ENCODE measurements at places on chromosomes 3 and 15.

DNA sequence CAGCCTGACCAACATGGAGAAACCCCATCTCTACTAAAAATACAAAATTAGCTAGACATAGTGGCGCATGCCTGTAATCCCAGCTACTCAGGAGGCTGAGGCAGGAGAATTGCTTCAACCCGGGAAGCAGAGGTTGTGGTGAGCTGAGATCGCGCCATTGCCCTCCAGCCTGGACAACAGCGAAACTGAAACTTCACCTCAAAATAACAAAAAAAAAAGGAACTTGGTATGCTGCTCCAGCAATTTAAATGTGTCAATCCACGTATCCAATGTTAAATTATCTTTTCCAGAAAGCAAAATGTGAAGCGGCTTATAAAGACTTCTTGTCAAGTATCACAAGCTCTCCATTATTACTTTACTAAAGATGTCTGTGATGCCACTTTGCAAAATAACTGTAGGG lies 9.9 kb upstream of the ARIH1 start:
- DNase-seq: no peak

DNA sequence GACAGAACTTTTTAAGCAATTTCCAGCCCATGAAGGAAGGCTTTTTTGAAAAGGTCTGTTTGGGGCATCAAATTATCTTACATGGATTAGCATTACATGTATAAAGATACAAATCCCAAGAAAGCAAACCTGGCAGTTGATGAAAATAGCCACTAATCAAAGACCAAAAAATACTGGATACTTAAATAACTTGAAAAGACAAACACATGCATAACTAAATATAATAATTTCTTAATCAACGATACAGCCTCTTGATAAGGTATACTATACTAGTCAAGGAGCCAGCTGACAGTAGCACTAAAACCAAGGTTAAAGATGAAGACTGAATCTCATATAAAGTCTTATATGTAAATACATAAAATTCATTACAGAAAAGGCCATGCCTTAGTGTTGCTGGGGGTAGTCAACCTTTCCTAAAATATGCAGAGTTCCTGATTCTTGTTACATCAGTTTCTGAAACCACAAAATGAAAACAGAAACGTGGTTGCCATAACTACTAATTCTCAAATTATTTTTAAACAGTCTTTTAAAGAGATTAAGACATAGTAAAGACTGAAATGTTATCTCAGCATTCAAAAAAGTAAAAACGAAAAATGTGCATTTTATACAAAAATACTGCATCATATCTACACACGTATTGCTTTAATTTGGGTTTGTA lies 2.0 kb downstream of the ANKRD28 start:
- DNase-seq: no peak

GRCh38 chr3:192655628-192656027 lies 71.7 kb downstream of the FGF12 start:
- no peak for DNase-seq

- DNase-seq: no peak
Observed at GRCh38 chr15:95669146-95669922, 661.2 kb upstream of the NR2F2 start.

- no peak for DNase-seq
Observed at GRCh38 chr15:85702321-85703101, 92.2 kb downstream of the KLHL25 start.

DNA sequence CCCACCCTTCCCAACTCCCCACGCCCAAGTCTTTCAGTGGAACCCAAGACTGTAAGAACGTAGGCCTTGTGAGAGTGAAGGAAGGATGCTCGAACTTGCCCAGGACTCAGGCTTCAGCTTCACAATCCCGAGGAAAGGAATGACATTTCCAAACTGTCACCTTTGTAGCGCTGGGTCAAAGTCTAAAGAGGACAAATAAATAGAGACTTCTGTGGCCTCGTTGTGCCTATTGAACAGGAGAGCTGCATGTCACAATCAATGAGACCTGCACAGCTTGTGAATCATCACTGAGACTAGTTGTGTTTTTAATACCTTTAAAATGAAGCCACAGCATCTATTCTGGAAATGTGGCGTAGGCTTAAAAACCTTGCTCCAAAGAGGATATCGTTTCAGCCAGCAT lies 222.8 kb upstream of the ST8SIA2 start:
- DNase-seq: no peak

- no peak for DNase-seq
Observed at GRCh38 chr3:14235003-14235911, 56.6 kb downstream of the LSM3 start.

DNA sequence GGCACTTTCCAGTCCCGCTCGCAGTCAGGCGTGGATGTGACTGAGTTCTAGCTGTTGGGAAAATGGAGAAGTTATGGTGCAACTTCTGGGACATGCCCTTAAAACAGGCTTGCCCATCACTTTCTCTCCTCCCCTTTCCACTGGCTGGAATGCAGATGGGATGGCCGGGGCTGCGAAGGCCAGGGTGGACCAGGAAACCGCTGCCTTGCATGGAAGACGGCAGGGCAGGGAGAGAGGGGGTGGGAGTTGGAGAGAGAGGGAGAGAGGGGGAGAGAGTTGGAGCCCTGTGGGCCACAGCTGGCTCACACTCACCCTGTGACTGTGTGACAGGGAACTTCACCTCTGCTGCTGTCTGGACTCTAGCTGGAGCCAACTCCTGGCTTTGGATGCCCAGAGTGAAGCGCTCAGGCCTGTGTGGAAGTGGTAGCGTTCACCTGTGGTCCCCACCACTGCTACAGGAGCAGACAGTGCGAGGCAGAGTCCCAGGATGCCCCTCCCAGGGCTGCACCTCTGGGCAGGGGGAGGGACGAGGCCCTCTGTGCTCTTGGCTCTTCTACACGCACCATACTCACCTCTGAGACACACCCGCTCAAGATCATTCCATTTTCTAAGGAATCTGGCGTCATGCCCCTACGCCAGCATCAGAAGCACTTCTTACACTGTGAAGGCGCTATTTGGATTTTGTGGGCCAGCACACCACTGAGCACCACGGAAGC lies 36.6 kb downstream of the KLHL25 start:
- DNase-seq: no peak
